ENCODE measurements at places on chromosomes 11 and 22.

GRCh38 chr11:64716473-64717267, 6.3 kb downstream of the NRXN2 start:
- H3K4me1 ChIP-seq: peaks cover 14% of the 10 kb centered on the region
- no peaks in the 10 kb centered on the region for H3K36me3 ChIP-seq
- H3K4me3 ChIP-seq: no peak overlapping the region
- no peak for DNase-seq
- H3K27ac ChIP-seq: no peak overlapping the region
- H3K27me3 ChIP-seq: peaks cover 11% of the 10 kb centered on the region

- no peak for DNase-seq
- peak overlapping the region; percentile 64 for H3K4me3 ChIP-seq
- H3K36me3 ChIP-seq: no peaks in the 10 kb centered on the region
- peaks cover 1% of the 10 kb centered on the region for H3K4me1 ChIP-seq
- no peak overlapping the region for H3K27ac ChIP-seq
Observed at GRCh38 chr22:30694171-30694639, 469 bp upstream of the OSBP2 start.

- no peak overlapping the region for H3K27ac ChIP-seq
- no peaks in the 10 kb centered on the region for H3K36me3 ChIP-seq
- 0 out of 2 replicates have a peak, but pooled peaks cover 1% of the 10 kb centered on the region for H3K4me1 ChIP-seq
- H3K27me3 ChIP-seq: no peaks in the 10 kb centered on the region
- DNase-seq: no peak
Observed at GRCh38 chr22:42077486-42078125, 1.9 kb upstream of the SMDT1 start.

DNA sequence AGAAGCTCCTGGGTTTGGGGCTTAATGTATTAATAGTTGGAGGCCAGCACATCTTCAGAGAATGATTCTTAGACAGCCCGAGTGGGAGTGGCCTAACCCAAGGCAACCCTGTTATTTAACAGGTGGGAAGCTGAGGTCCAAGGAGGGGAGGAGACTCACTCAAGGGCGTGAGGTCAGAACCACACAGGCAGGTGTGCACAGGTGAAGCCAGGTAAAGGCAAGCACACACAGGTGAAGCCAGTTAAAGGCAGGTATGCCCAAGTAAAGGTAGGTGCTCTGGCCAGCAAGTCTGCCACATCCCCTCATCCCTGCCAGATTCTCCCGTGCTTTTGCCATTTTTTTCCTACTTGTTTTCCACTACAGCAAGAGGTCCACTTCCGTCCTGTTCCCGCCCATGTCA, 2.9 kb upstream of the SHANK2 start:
- no peaks in the 10 kb centered on the region for H3K36me3 ChIP-seq
- DNase-seq: no peak
- H3K27ac ChIP-seq: no peak overlapping the region
- no peak overlapping the region for H3K4me3 ChIP-seq
- no peaks in the 10 kb centered on the region for H3K27me3 ChIP-seq

DNA sequence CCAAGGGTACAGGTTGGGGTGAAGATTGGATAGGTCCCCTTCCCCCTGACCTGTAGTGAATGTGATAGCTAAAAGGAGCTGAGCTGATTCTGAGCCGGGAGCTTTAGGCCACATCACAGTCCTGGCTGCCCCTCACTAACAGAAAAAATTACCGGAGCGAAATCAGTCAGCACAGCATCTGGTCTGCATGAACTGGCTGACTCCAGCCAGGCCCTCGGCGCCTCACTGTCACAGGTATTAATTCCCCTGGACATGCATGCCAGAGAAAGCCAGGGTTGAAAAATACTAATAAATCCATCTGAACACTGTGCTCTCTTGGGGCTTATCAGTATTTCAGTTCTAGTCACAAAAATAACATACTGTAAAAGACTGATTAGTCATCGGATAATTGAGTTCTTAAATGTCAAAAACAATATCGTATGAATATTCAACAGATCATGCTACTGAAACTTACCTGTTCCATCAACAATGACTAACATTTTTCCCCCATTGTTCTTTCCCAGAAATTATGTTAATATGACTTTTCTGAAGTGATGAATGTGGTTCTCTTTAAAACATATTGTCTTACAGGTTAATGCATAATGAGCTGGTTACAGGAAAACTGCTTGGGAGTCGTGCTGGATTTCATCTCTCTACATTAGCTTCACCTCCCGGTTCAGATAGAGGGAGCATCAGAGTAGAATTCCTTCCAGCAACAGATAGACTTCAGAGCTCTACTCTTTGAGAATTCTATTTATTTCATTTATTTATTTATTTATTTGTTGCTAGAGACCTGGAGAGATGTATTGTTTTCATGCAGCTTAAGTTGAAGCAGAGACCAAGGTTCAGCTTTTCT, 387.7 kb downstream of the NXPE2 start:
- H3K4me3 ChIP-seq: no peak overlapping the region
- H3K27me3 ChIP-seq: no peaks in the 10 kb centered on the region
- H3K36me3 ChIP-seq: no peaks in the 10 kb centered on the region
- no peak overlapping the region for H3K27ac ChIP-seq
- no peak for DNase-seq
